ENCODE measurements at places on chromosomes 6 and 20. TPM values are rescaled to one million over a fixed set of nuclear protein-coding genes. Genes with fewer than 3 reads are reported as not detected.

The CYB5R4 gene
- polyA plus RNA-seq = 19.5 TPM

The MATN4 gene
- not detected for polyA plus RNA-seq

The WFDC10A gene
- not detected for polyA plus RNA-seq

The ZBTB46 gene
- polyA plus RNA-seq = 2.1 TPM

The BHLHE23 gene
- not detected for polyA plus RNA-seq

The ADAM33 gene
- polyA plus RNA-seq = 352 TPM

The LY6G5C gene
- 5.9 TPM for polyA plus RNA-seq

The CGA gene
- polyA plus RNA-seq = not detected

DNA sequence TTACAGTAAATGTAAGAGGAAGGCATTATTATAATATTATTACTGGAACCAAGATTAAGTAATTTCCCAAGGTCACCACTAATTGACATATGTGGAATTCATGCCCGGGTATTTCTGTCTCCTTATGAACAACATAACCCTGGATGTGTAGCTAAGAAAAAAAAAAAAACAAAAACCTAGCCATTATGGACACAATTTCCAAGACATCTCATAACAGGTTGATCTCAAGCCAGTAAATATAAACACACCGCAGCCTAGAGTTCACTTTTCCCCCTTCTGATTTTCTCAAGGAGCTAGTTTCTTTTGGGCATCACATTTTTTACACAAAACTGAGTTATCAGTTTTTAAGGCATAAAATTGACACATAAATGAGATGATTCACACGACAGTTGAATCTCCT lies 306.5 kb upstream of the RSPO3 start:
- no peak for DNase-seq

- no peak for DNase-seq
These were observed 29.7 kb upstream of the PRL start for GRCh38 chr6:22326500-22326899.

GRCh38 chr6:142195862-142196541 lies 48.9 kb downstream of the VTA1 start:
- DNase-seq = no peak

DNA sequence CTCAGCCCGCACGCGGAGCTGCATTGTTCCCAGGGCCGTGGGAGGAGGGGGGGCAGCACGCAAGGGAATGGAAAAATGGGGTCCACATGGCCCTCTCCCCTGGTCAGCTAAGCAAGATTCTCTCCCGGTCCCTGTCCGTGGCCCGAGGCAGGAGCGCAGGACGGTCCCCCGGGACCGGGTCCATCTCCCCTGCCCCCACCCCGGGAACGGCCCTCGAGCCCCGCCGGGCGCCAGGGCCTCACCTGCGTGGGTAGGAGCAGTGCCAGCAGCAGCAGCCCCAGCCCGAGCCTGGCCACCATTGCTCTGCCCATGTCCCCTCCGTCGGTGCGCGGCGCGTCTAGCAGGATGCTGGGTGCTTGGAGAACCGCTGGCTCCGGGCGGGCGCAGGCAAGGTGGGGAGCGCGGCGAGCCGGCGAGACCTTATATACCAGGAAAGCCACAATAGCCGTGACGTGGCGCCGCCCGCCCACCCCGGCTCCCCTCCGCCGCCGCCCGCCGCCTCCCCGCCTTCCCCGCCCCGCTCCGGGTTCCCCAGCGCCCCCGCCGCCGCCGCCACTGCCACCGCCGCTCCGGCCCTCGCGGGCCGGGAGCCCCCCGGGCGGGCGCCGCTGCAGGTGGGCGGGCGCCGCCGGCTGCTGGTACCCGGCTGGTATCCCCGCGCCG lies at the start of gene CD24:
Gene CD24, minus strand, starts transcription at position 394 of the 663 bp plus-strand sequence. Its CDS starts 83 bp downstream, at position 311.
- DNase-seq = no peak

GRCh38 chr6:33905071-33905609 lies 101.3 kb upstream of the MLN start:
- DNase-seq = no peak

DNA sequence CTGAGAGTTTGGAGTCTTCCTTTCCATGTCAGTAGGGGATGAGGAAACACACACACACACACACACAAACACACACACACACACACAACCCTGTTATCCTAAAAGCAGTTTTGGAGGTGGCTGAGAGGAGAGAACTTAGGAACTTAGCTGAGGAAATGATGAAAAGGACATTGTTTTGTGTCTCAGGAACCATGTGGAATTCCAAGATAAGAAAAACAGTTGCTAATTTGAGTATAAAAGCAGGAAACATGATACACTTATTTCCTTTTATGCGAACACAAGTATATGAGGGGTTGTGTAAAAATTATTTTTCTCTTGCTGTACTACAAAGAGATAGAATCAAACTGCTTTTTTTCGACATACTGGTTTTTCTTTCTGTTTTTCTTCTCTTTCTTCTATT lies at the start of gene MYCT1:
Gene MYCT1, plus strand, starts transcription at position 264 of the 400 bp plus-strand sequence. Its CDS starts 6 bp downstream, at position 270.
- no peak for DNase-seq

GRCh38 chr20:62675877-62676260 lies 32.8 kb upstream of the NTSR1 start:
- no peak for DNase-seq

- no peak for DNase-seq
These were observed 4.0 kb upstream of the OXT start for GRCh38 chr20:3067139-3068014.

DNA sequence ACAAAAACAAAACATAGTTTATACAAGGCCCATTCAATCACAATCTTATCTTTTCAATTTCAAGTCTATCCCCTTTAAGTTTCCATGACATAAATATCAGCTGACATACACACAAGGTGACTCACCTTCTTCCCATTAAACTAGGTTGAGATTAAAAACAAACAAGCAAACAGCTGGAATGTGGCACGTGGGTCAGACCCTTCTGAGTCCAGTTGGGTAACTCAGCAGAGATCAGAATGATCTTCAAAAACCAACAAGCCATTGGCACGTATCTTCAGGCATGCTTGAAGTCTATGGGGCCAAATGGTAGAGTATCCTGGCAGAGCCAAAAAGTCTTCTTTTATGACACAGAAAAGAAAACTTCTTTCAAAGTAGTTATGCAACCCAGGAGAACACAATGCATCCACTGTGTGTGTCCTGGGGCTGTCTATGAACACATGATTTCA lies 603.5 kb upstream of the CITED2 start:
- DNase-seq = no peak

GRCh38 chr6:157602521-157603295 lies 220.3 kb upstream of the SNX9 start:
- no peak for DNase-seq

DNA sequence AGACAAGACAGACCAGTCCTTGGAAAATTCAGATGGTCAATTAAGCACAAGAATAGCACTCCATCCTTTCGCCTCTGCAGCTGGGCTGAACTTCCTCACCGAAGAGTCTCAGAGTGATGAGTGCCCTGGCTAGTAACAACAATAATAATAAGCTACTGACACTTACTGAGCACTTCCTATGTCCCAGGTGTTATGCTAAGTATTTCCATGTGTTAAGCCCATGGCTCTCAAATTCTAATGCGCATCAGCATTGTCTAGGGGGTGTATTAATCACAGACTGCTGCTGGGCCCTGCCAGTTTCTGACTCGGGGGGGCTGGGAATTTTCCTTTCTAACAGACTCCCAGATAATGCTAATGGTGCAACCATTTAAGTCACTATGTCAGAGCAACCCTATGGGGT lies 118.2 kb upstream of the LRFN2 start:
- DNase-seq = no peak

- no peak for DNase-seq
These were observed 8.7 kb downstream of the OSBPL2 start for GRCh38 chr20:62246872-62247652.

DNA sequence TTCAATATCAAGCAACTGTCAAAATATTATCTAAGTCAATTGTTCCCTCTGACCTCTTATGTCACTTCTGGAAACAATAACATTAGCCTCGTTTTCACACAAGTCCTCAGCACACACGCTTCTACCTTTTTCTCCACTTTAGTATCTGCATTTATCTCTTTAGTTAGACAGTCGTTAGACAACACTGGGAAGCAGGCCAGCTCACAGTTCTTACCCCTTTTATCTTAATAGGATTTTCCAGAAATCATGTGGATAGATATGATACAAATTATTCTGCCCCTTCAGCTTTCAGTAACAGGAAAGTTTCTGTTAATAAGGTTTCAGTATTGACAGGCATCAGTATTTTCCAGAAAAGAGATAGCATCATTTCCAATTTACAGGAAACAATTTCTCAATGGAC lies 25.9 kb upstream of the HAO1 start:
- DNase-seq = no peak

- DNase-seq = no peak
These were observed 16.2 kb upstream of the PKHD1 start for GRCh38 chr6:52103623-52104022.

GRCh38 chr6:4780360-4780812 lies 4.2 kb downstream of the CDYL start:
- no peak for DNase-seq

DNA sequence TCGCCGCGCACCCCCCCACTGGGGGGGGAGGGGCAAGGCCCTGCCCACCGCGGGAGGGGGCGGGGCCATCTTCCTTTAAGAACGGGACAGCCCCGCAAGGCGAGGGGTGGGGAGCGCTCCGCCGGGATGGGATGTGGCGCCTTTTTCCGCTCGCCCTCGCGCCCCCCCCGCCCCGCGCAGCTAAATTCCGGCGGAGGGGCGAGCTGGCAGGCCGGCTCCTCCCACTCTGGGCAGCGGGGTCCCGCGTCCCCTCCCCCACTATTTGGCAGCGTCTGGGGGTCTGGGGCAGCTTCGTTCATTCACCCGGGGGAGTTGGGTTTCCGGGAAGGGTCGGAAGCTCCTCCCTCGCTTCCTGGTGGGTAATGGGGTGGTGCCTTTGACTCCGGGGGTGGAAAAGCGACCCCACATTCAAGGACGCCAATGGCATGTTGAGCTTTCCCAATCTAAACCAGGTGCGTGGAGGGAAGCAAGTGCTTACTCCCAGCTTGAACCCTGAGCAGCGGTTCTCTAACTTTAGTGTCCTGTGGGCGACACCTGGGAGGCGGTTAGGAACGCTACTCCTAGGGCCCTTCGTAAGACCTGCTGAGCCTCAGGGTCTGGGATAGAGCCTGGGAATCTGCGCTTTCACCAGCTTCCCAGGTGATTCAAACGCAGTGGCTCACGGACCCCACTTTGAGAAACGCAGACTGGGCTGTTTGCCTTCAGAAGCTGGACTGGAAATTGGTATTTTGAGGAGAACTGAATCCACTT lies 927 bp downstream of the ASXL1 start:
- peak; percentile 90 for DNase-seq

All from aorta (tissue), 5 donors.